ENCODE measurements at places on chromosomes 11 and 22.
A peak's percentile ranks its signal among the peaks of the same experiment; 100 is the strongest.

DNA sequence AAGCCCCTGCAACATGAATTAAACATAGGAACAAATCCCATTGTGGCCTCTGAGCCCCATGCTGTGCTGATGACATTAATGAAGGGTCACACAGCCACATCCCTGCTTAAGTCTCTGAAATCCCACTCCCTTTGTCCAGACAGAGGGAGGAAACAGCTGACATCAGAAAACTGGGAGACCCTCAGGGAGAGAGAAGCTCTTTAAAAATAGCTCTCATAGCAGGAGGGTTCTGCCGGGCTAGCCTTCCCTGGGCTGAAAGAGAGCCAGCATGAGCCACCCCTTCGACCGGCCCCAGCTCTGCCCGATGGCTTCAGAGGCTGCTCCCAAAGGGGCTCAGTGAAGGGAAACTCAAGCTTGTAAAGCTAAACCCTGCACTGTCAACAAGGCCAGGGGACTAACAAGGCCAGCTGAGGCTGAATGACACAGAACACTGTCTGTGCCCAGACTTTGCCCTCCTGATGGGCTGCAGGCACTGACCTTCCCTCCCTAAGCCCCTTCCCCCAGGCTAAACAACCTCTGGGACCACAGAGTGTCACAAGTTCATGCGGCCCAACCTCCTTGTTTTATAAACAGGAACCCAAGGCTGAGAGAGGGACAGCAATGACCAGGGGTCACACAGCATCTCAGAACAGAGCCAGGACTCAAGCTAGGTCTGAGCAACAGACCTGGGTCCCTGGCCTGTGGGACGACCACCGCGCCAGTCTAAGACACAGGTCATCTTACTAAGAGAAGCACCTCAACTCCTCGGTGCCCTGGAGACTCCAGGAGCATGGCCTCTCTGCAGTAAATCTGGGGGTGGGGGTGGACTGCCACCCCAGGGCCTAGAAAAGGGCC, 163.8 kb downstream of the CHST1 start:
- no peak for DNase-seq

- no peak for DNase-seq
Measured at GRCh38 chr22:40387746-40388145, 17.4 kb downstream of the SGSM3 start.

DNA sequence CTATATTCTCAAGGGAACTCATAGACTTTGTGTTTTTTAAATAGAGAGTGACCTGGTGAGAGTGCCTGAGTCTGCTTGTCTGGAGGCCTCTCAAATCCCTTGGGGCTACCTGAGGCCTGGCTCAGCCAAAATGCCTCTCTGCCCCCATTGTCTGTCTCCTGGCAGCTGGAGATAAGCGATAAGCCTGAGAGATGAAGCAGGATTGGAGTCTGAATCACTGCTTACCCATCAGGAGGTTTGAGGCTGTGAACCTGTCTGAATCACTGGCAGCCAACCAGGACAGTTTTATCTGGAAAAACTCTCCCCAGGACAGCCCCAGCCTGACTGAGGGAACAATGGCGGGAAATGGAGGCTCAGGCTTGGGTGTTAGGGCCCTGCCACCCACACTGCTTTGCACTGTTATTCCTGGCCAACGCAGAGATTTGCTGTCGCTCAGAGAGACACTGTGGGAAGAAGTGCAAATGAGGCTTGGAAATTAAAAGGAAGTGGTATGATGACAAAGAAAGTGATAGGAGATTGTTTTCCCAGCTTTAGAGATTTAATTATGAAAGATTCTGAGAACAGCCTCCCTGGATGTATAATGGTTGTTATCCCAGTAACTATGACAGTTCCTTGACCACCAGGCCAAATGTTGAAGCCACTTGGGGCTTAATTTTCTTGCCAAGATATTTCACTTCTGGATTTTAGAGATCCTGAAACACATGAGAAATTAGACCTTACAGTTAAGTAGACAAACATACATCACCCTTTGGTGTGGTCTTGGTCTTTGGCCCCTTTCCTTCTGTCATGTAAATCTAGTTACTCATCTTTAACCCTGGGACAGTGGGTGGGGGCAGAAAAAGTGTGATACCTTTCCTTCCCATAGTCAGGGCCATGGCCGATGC, 102.1 kb downstream of the RASSF10 start:
- DNase-seq = no peak

GRCh38 chr11:64765851-64766665, 6.3 kb upstream of the PYGM start:
- DNase-seq = no peak

DNA sequence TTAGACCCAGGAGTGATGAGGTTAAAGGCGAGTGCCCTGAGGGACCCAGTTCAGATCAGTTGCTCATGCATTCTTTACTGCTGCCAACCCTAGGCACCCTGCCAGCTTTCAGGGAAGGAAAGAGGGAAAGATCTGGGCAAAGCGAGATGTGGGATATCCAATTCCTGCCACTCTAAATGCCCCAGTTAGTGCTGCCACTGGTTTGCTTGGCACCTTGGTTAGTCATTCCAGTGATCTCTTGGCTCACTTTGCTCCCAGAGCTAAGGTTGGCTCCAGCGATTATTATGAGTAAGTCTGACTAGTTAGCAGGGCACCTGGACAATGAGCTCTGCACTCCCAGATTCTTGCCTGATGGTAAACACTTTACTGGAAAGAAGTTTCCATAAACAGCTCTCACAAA, 85.0 kb downstream of the INSC start:
- DNase-seq = no peak

- DNase-seq = no peak
Measured at GRCh38 chr11:47183969-47184368, 2.3 kb downstream of the PACSIN3 start.

DNA sequence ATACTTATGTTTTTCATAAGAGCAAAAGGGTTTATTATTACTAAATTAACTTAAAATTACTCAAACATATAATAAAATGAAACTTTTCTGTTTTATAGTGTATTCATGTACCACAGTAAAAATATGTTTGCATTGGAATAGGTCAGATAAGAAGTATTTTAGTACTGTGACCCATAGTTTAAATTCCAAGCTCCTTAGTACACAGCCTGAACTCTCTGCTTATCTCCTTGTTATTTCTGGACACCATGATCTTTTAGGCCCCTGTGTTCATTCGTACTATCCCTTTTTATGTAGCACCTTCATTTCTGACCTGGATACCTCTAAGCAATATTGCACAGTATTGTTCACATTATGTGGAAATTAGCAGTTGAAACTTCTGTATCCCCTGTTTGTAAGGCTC, 296.7 kb upstream of the SYN3 start:
- DNase-seq = no peak

DNA sequence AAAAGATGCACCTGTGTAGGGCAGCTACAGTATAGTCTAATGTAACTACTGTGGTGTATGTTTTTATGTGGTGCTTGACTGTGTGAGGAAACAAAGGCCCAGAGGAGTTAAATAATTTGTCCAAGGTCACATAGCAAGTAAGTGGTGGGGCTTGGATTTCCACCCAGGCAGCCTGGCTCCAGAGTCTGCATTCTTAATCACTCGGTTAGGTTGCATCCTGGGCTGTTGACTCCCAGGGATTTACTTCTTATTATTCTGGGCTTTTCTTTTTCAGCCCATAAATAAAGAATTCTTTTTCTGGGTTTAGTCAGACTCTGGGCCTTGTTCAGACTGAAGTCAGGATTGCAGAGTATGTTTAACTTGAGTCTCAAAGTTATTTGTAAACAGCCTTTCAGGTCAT, 82.1 kb downstream of the ARHGAP42 start:
- DNase-seq = no peak

DNA sequence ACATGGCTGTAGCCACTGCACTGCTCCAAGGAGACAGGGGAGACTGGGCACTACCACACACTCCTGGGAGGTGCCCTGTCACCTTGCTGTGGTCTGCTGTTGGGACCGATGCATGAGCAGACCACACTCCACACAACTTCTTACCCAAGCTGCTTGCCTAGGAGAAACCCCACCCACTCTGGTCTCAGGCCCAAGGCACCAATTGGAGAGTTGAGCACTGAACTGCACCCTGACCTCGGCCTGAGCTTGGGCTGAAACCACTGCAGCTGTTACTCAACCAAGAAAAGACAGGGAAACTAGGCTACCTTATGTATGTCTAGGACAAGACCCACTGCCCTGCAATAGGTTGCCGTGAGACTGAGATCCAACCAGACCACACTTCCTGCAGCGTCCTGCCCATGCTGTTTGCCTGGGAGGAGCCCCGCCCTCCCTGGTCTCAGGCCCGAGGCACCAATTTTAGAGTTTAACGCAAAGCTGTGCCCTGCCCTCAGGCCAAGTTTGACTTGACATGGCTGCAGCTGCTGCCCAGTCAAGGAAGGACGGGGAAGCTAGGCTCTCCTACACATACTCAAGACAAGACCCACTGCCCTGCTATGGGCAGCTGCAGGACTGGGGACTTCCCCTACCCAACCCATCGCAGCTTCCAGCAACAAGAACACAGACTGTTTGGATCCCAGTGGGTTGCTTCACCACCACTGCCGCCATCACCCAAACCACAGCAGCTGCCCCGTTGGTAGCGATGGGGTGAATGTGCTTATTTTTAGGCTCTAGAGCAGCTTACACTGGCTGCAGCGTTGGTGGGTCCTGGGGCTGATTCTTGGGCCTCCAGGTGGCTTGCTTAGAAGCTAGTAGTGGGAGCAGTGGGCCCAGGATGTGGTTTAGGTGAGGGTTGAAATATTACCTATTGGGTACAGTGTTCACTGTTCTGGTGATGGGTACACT, 66.8 kb downstream of the BRD1 start:
- no peak for DNase-seq

- DNase-seq = peak; percentile 57
Measured at GRCh38 chr11:44036811-44037657, 10.7 kb upstream of the ACCSL start.

DNA sequence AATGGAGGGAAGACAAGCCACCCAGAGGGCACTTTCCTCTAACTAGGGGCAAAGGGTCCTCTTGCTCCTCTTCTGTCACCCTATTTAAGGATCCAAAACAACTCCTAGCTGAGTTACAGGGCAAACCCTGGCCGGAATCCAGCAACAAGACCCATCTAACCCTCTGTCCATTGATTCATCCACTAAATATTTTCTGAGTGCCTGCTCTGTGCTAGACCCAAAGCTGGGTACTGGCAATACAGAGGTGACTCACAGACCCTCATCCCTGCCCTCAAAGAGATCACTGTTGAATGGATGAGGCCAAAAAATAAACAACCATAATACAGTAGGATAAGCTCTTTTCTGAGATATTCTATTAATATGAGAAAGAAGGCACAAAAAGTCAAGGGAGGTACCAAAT, 4.3 kb upstream of the GALNT18 start:
- no peak for DNase-seq

DNA sequence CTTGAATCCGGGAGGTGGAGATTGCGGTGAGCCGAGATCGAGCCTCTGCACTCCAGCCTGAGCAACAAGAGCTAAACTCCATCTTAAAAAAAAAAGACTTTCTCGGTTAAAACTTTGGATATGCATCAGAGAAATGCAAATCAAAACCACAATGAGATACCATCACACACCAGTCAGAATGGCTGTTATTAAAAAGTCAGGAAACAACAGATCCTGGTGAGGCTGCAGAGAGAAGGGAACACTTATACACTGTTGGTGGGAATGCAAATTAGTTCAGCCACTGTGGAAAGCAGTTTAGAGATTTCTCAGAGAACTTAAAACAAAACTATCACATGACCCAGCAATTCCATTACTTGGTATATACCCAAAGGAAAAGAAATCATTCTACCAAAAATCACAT, 619.4 kb upstream of the KIRREL3 start:
- no peak for DNase-seq

DNA sequence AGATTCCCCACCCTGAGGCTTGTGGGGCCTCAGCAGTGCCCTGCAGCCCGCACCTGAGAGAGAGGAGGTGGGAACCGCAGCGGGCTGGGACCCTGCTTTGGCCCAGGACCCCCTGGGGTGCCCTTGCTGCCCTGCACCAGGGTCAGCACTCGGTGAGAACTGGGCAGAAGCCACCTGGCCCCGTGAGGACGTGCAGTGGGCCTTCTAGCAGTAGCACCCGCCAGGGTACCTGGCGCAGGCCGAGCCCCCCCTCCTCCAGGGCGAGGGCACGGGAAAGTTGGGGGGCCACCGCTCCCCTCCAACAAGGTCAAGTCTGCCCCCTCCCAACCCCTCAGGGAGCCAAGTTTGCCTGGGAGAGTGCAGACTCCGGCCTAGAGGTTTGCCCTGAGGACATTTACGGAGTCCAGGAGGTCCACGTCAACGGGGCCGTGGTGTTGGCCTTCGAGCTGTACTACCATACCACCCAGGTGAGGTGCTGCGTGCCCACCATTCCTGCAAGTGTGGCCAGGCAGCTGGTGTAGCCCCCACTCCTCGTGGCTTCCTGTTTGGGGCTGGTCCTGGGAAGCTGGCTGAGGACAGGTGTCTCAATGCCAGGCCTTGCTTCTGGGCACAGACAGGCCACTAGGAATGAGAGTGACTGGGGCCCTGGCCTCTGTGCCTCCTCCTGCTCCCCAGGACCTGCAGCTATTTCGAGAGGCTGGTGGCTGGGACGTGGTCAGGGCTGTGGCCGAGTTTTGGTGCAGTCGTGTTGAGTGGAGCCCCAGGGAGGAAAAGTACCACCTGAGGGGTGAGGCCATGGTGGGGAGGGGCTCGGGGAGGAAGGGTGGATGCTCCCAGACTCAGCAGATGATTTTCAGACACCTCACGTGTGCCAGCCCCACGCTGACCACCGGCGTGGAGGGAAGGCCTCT, 3.5 kb downstream of the PGGHG start:
- DNase-seq = no peak

GRCh38 chr11:34548278-34548677, 34.7 kb upstream of the ELF5 start:
- no peak for DNase-seq

DNA sequence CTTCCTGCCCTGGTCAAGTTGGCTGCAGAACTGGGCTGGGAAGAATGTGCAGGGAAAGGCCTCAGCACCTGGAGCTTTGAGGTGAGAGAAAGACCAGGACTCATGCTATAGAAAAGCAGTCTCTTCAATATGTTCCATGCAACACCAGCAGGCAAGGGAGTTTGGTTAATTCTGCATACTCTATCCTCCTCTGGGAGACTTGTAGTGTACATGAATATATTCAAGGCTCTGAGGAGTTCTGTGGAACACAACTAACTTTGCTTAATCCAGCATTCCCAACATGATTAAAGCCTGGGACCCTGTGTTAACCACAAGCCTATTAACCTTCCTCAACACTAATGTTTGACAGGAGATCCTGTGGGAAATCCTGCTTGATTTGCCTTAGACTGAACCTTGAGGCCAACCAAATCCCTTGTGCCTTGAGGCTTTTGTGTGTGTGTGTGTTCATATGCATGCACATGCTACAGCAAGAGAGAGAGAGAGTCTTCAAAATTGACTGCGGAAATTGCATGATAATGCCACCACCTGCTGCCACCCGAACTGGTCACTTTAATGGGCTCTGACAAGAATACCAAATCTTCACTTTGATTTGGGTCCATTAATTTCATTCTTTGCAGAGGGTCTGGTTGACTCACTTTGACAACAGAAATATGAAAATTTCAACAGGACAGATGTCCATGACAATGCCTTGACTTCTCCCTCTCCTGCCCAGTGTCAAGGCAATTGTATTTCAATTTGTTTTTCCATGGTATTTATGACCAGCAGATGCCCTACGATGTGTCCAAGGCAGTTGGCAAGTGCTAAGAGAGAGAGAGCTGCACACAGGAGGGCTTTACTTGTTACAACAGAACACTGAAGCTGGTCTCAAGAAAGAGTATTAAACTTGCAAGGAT, 238.2 kb upstream of the ZBED5 start:
- no peak for DNase-seq

GRCh38 chr11:9884601-9885000, 220.7 kb downstream of the SWAP70 start:
- DNase-seq = no peak
